ENCODE measurements at places on chromosomes 5 and 9. TPM values are rescaled to one million over a fixed set of nuclear protein-coding genes. Genes with fewer than 3 reads are reported as not detected.

Gene OCLN
- polyA plus RNA-seq = 0.06 TPM

Gene TAF11L5
- not detected for polyA plus RNA-seq

Gene TAS2R1
- not detected for polyA plus RNA-seq

Gene ANXA6
- polyA plus RNA-seq = 81.4 TPM

Gene FOXI1
- polyA plus RNA-seq = not detected

Gene GDNF
- 1.9 TPM for polyA plus RNA-seq

Gene PCDHGB1
- polyA plus RNA-seq = 0.22 TPM

DNA sequence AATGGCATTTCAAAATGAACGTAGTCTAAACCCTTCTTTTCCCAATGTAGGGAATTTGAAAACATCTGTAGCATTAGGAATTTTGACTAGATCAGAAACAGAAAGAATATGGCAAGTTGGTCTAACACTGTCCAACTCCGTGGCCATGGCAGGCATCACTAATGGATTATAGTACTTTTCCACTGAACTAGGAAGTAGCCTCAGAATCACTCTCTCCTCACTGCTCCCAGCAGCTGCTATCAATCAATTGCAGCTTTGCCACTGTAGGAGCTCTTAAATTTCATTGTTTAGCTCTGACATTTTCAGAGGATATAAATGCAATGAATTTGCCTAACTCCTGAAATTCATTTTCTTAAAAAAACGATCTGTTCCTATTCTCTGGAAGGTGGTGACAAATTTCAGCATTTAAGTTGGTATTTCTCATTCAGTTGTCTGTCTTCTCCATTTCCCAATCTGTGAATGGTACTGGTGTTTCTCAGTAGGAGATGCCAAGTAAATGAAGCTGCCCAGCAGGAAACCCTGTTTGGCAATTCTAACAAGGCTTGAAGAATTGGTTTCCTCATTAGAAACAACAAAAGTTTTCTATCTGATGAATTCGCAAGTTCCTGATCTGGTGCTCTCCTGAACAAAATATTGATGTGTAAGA is 64.7 kb downstream of the TLR4 start:
- DNase-seq = no peak

- no peak for DNase-seq
Measured at GRCh38 chr5:136518174-136518573, 152.8 kb upstream of the TRPC7 start.

DNA sequence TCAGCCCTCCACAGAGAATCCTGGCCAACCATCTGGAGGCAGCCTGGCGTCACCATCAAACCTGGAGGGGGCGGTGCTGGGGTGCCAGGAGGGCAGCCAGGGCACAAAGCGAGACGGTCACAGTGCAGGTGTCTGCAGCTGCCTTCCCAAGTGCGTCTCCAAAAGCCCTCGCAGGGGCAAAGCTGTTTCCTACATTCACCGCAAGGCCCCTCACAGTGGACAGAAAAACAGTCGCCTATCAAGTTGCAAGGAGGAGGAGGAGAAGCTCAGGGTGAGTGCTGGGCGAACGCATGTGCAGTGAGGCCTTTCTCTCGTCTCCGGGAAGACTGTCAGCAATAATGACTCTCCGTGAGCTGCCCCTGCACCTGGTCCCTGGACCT is 18.0 kb upstream of the LHX3 start:
- DNase-seq = no peak

- DNase-seq = no peak
Measured at GRCh38 chr5:100789694-100790093, 113.4 kb downstream of the ST8SIA4 start.

GRCh38 chr5:40841068-40841805 is at the start of gene CARD6:
Gene CARD6 (plus strand): TSS chr5:40841367. CDS start chr5:40841383, 16 bp downstream.
- no peak for DNase-seq

DNA sequence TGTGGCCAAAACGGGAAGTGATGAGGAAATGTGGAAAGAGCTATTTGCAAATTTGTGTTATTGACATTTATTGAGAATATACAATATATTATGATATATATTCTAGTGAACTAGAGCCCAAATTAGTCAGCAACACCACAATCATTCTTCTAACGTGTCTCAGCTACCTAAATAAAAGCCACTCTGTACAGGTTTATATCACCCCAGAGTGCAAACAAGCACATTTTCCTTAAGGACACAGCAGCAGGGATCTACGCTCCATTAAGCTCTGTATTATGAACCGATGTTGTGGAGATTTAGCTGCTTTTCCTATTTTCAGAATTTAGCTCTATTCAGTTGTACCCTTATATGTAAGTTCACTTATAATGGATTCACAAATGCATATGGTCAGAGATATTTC is 77.9 kb downstream of the CDH18 start:
- no peak for DNase-seq

DNA sequence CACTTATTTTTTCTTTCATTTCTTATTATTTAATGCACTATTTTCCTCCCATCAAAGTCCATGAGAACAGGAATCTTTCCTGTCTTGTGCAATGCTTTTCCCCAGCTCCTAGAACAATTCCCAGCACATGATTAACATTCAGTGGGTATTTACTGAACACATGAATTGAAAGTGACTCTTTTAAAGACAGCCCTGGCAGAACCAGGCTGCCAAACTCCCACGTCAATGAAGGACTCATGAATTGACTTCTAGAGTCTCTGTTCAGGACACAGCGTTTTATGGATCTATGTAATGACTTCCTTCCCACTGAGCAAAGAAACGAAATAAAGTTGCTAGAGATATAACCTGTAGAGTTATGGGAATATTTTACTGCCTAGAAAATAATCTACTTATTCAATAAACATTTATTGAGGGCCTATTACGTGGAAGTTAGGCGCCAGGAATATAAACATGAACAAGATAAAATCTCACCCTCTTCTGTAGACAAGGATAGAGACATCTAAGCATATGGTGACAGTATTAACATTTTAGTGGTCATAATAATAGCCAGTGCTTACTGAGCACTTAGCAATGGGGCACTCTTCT is 485.9 kb upstream of the KLF4 start:
- DNase-seq = no peak

GRCh38 chr5:58504766-58505165 is 13.5 kb downstream of the GAPT start:
- no peak for DNase-seq

GRCh38 chr9:97293818-97294217 is 13.6 kb upstream of the CCDC180 start:
- DNase-seq = no peak

GRCh38 chr9:130126721-130127433 is 45.3 kb upstream of the NCS1 start:
- no peak for DNase-seq

DNA sequence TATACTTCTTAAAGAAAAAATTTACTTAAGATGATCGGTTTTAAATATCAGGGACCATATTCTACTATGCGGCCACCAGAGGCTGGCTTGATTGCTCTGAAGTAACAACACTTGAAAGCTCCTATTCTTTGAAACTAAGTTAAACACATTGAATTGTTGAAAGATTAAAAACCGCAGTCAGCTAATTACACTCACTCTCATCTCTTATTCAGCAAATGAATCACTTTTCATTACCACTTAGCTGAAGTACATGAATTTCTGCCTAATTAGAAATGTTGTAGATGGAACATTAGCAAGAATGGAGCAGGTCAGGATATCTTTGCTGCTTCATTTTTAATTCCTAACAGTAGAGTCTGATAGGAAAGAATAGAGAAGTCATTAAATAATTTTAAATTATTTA is 42.3 kb downstream of the LSM11 start:
- DNase-seq = no peak

- no peak for DNase-seq
Measured at GRCh38 chr5:91206734-91207133, 176.4 kb downstream of the ARRDC3 start.

DNA sequence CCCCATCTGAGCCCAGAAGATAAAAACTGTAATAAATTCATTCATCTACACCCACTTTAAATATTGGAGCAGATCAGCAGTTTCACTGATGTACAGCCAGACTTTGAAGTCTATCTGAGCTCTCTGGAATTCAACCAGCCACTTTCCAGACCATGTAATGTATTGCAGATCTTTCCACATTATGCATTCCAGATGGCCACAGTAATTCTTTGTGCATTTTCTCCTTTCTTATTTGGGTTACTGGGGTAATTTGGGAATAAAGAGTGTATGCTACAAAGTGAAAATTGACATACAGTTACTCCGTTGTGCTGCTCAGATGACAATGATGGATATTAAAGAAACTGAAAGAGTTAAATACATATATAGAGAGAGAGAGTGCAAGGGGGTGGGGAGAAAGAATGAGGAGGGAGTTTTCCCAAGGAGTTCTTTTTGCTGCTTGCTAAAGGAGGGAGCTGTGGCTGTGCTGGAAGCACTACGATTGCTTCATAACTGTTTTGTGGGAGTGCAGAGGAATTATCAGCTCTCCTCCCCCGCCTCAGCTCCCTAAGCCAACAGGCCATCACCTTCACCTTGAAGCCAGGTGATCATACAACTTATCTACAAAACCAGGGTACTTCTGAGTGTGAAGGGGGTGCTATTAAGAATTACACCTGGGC is 152.8 kb downstream of the GAS1 start:
- no peak for DNase-seq

DNA sequence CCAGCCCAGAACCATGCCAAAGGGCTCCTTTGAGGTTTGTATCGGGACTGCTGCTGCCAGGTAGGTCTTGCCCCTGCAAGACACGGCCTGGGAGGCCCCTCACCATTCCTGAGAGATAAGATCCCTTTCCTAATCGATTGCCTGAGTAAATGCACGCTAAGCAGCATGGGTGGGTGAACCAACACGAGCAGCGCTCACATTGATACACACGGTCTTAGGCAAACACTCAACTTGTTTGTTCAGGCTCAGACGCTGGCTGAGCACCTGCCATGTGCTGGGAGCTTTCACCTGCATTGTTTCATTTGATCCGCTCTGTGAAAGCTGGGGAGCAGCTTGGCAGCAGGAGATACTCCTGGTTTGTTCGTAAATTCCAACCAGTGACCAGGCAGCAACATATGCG is 76.9 kb upstream of the NEURL1B start:
- no peak for DNase-seq

DNA sequence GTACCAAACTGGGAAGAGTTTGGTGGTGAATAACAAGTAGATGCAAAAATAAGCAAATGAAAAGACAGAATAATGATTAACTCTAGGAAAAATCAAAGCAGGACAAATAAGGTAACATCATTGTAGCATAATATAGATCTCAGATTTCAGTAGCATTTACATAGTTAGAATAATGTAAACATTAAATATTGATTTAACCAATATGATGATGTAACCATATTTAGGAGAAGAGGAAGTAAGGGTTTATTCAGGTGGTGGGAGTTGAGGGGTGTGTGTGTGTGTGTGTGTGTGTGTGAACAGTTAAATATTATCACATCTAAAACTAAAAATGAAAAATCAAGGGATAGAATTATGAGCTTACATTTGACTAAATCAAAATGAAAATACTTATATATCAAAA is 143.4 kb downstream of the NPR3 start:
- no peak for DNase-seq

DNA sequence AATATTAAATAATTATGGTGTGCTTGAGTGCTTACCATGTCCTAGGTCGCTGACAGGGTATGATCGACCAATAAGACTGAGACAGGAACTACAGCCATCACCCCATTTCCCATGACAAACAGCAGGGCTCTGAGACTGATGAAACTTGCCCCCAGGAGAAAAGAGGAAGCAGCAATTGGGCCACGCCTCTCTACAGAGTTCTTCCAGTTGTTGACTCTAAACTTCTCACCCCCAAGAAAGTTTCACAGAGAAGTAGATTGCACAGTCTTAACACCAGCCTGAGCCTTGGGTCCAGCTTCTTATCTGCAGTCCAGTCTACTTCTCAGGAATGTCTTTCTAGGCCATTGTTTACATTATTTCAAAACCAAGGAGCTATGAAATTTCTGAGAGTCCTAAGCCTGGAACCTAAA is 182.2 kb upstream of the ANKRD55 start:
- peak; percentile 28 for DNase-seq

DNA sequence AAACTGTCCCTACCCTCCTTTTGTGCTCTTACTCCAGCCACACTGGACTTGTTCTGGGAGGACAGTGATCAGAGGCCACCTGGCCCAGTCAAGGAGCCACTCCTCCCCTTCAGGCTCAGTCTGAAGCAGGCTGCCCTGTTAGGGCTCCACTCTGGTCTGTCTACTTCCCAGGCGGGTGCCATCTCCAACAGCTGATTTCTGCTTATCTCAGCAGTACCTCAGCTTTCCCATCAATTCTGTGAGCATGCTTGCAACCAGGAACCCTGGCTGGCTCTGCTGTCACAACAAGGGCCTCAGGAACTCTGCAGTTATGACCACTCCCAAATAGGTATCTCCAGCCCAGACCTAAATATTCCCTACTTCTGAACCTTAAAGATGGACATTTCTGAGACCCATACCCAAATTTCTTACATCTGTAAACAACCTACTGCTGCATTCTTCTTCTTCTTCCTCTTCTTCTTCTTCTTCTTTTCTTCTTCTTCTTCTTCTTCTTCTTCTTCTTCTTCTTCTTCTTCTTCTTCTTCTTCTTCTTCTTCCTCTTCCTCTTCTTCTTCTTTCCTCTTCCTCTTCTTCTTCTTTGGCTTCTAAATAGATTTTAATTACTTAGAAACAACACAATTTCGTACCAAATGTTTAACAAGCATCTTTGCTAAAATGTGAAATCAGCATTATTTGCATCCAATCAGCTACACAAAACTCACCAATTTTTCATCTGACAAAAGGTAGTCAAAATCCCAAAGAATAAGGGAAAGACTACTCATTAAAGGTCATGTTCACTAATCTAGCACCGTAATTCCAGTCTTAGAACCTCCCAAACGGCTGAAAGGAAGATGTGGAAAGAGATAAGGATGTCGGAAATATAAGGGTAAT is 13.6 kb upstream of the SLC22A4 start:
- no peak for DNase-seq

GRCh38 chr9:76412638-76413037 is 18.4 kb upstream of the RFK start:
- no peak for DNase-seq

DNA sequence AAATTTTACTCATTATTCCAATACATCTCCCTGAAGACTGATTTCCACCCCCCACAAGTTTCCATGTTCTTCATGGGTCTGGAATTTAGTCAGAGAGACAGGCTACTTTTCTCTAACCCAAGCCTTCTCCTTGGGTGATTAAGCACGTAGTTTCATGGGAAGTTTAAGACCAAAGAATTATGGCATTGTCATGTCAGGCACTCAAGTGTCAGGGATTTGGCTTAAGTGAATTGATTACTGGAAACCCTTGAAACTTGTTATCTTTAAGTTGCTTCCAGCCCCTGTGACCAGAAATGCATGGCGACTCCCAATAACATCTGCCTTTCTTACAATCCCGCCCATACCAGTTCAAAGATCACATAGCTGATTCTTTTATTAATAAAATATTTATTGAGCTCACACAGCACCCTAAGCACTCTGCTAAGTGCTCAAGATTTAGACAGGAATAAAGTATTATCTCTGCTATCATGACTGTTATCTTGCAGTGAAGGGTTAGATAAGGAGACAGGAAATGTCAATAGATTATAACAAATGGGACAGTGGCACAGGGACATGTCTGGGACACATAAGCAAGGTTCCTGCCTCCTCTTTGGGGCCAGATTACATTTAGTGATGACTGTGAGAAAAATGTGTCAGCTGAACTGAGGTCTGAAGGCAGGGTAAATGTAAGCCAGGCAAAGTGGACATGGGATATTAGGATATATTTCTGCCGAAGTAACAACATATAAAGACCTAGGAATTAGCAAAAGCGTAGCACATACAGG is 241.2 kb upstream of the TNC start:
- DNase-seq = no peak
